ENCODE measurements at places on chromosomes 3 and 15.
A peak's percentile ranks its signal among the peaks of the same experiment; 100 is the strongest.

DNA sequence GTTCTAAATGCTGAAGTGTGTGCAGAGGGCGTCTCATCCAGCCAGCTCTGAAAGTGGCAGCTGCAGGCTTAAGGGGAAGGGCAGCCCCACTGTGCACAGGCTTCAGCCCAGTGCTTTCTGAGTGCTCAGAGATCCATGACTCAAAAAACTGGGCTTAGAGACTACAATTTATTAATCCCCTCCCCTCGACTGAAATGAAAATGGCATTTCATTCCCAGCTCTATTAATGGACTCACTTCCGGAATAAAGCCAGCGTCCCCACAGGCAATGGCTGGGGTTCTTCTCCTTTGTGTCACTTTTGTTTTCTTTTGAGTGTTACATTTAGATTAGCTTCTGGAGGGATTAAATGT lies 55.5 kb upstream of the PLXNA1 start:
- no peak for DNase-seq

DNA sequence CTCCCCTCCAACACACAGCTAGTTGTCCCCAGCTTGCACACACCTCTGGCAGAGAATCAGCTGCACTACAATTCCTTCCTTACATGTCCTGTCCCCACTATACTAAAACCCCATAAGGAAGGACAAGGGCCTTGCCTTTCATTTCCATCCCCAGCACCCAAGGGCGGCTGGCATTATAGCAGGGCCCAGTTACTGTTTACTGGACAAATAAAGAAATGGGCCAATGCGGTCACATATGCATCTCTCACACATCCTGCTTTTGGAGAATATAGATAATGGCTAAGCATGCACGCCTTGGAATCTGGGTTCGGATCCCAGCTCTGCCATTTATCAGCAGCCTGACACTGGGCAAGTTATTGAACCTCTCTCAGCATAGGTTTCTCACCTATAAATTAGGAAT lies 99.1 kb downstream of the DAPK2 start:
- no peak for DNase-seq

GRCh38 chr3:127816783-127817405 lies 5.4 kb downstream of the MGLL start:
- DNase-seq = no peak

DNA sequence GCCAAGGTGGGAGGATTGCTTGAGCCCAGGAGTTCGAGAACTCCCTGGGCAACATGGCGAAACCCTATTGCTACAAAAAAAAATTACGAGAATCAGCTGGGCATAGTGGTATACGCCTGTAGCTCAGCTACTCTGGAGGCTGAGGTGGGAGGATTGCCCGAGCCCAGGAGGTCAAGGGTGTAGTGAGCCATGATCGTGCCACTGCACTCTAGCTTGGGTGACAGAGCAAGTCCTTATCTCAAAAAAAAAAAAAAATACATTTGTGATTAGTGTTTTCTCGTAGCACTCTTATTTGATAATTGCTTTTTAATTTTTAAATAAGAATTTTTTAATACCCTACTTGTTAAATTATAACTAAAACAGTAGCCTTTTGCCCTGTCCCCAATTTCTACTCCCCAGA lies 18.4 kb downstream of the IREB2 start:
- no peak for DNase-seq

DNA sequence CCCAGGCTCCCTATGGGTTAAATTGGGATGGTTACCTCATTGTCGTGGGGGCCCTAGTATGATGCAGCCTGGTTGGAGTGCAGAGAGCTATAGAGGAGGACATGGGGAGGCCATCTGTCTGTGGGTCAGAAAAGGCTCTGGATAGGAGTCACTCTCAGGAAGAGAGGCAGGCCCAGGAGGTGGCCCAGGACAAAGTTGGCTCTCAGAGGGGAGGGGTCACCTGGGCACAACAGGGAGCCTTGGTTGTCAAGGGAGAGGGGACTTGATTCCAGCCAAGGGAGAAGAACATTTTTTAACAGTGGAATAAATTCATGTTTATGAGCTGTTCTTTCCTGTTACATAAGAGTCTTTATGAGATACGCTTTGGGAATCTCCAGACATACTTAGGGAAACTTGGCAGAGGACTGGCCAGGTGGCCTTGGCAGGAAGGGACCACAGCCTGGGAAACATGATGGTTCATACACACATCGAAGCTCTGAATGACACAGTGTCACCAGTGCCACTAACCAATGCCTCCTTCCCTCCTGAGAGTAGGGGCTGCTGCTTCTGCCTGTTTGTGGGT lies 27.5 kb upstream of the LCTL start:
- no peak for DNase-seq

GRCh38 chr3:82633319-82633718 lies 871.9 kb upstream of the GBE1 start:
- no peak for DNase-seq

GRCh38 chr3:126197854-126198584 lies 17.6 kb upstream of the ALDH1L1 start:
- peak; percentile 42 for DNase-seq

DNA sequence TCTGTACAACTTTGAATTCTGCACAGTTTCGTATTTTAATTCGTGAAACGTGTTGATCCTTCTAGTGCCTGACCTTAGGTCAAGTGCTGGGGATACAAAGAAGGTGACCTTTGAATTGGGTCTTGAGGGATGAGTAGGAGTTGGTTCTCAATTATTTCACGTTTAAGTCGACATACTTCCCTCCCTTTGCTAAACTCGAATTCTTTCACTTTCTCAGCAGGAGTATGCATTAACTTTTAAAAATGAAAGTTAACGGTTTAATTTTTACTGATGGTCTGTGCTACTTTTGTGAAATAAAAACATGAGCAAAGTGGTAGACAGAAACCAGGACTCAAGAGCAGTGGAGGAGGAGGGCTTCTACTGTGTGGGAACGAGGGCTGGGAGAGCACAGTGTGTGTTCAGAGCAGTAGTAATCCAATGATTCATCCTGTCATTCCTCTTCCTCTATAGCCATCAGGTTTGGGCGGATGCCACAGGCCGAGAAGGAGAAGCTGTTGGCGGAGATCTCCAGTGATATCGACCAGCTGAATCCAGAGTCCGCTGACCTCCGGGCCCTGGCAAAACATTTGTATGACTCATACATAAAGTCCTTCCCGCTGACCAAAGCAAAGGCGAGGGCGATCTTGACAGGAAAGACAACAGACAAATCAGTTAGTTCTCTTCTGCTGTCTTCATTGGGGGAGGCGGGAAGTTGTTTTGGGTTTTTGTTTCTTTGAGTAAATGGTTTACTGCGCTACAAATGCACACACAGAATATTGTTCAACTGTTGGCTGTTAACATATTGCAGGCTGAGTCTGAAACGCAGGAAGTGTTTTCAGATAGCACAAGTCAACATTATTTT lies 78.6 kb upstream of the TSEN2 start:
- DNase-seq = no peak

DNA sequence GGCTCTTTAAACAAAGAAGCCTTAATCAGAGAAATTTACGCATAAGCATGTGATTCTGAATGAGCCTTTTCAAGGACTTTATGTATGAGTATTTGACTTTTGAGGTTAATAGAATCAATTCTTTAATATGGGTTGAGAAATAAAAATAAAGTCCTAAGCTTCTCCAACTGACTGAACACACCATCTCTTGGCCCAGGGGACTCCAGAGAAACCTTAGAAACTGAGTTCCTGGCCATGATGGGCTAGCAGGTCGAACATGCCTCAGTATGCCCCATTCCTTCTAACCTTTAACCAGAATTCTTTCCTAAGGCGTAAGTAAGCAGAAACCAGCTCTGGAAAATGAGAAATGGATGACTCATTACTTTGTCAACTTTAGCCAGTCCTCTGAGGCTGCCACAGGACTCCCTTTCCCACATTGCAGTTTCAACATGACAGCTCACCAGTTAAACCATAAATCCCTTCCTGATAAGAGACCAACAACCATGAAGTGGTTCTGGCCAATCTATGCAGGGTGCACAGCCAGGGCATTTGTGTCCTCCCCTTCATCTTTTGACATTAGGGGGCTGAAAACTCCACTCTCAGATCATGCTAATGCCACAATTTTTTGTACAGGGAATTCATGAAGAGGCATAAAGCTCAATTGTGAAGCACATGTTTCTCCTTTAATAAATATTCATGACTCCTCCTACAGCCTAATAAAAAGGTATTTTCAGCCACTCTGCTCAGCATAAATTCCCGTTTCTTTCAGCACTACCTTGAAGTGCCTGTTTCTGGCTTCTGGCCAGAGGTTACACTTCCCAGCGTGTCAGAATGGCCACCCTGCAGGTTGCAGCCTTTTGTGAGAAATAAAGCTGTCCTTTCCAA lies 33.3 kb downstream of the TM4SF18 start:
- no peak for DNase-seq

DNA sequence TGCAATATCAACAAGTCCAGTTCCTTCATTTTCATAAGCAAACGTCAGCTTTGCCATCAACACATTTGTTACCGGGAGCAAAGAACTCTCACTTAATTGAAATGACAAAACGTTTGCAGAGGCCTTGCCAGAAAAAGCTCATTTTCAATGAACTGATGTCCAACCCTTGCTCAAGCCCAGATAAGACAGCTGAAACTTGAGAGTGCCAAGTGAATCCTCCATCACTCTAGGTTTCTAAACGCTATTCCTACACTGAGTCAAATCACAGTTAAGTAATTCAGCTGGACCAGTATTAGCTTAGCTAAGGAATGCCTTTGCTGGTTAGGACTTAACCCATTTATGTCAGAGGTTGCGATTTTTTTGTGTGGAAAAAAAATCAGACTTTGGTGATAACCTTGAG lies 11.5 kb downstream of the CHSY1 start:
- DNase-seq = no peak

DNA sequence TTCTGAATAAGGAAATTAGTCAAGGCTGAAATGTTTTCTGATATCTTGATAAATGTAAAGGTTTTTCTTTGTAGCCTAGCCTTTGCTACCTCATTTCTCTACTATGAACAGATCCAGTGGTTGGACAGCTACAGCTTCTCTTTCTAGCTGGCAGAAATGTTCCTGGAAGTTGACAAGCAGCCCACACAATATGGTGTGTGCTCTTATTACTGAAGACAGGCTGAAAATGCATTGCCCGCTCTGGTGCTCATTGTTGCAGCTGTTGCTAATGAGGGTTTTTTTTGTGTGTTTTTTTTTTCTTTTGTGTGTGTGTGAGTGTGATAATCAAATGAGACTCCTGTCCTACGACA lies 844.3 kb upstream of the SEMA6D start:
- no peak for DNase-seq

DNA sequence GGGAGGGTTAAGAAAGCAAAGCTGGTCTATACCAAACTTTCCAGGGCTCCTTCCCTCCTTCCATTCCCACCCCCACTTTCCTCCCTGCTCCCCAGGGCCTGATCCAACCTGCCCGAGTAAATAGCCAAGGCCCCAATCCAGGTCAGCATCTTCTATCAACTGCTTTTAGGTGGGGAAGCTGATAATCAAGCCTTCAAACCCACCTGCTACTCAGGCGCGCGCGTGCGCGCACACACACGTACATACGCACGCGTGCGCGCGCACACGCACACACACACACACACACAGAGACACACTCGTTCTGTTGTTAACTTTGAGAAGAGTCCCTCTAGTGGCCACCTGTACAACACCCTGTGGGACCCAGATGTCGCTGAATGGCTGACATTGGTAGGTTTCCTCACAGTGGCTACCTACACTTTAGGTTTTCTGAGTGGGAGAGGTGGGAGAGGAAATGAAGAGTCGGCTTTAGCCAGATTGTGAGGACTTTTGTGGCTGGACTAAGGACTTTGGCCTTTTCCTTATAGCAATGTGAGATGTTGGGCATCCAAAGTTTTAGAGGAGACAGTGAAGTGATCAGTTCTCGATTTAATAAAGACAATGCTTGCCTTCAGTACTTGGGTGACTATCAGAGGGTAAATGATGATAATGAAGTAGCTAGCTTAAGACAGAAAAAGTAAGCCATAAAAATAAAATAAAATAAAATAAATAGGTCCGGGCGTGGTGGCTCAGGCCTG lies 179.9 kb upstream of the C2CD4B start:
- no peak for DNase-seq

- DNase-seq = no peak
Measured at GRCh38 chr15:57792724-57793449, 86.4 kb downstream of the POLR2M start.

GRCh38 chr3:49878686-49879085 lies 9.0 kb upstream of the CAMKV start:
- no peak for DNase-seq

- no peak for DNase-seq
Measured at GRCh38 chr3:55190331-55190730, 262.5 kb upstream of the LRTM1 start.

- DNase-seq = no peak
Measured at GRCh38 chr3:196976941-196977340, 8.3 kb upstream of the PIGZ start.

GRCh38 chr3:84536916-84537315 lies 421.9 kb upstream of the CADM2 start:
- DNase-seq = no peak

DNA sequence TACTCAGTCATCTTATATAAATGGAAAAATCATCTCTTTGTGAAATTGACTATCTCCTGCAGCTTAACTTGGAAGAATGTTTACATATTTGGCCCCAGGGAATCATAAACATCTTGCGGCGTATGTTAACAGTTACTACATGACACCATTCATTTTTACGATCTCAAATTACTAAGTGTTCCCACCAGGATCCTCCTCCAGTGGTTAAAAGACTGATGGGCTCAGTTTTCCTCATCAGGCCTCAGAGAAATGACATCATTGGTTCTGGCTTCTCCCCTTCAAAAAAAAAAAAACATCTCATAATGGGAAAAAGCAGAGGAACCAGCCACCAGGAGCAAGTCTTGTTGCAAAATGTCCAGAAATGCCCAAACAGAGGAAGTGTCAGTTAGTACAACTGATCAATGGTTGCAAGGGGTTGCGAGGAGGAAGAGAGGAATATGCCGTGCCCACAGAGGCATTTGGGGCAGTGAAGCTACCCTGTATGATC lies 70.5 kb upstream of the LIPC start:
- no peak for DNase-seq

GRCh38 chr3:107116251-107116650 lies 261.0 kb upstream of the CCDC54 start:
- no peak for DNase-seq

GRCh38 chr3:75294124-75294523 lies 370.0 kb upstream of the FRG2C start:
- peak; percentile 21 for DNase-seq

- DNase-seq = no peak
Measured at GRCh38 chr15:42020713-42021273, at the start of gene PLA2G4E. PLA2G4E (minus strand) TSS chr15:42021042; CDS start chr15:42021030, 12 bp downstream.

DNA sequence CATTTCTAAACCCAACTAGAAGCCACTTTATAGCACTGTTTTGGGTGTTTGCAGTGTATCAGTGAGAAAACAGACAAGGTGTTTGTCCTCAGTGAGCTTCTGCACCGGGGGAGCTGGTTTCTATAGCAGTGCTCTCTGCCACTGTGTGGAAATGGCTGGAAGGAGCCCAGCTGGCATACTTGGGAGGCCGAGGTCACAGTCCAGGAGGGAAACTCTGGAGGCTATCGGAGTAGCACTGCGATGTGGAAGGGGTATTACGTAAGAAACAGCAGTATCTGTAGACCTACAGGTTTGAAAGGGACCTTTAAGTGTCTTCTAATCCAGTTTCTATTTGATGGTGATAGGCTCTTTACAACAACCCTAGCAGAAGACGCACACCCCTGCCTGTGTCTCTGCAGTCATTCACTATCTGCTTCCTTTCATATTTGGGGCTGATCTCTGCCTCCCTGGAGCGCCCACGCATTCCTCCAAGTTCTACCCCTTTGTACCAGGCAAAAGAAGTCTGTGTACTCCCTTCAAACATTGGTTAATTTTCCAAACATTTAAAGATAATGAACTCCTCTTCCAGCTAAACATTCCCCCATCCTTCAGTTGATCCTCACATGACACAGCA lies 87.4 kb upstream of the ADAMTS17 start:
- no peak for DNase-seq

GRCh38 chr3:63960048-63960711 lies 48.0 kb upstream of the SCAANT1 start:
- DNase-seq = no peak
